Stimulated activated CD8-positive, alpha-beta memory T cell treated with anti-CD3 and anti-CD28 coated beads, Interleukin-4, amount 100 ng/mL, for 24 hours (primary cell): ENCODE measurements at places on chromosomes 5 and 9.

- DNase-seq, result no peak
These were observed 126.7 kb upstream of the SLCO6A1 start for GRCh38 chr5:102625468-102625867.

- no peak for DNase-seq
These were observed 2.2 kb upstream of the GNPDA1 start for GRCh38 chr5:142014911-142015584.

DNA sequence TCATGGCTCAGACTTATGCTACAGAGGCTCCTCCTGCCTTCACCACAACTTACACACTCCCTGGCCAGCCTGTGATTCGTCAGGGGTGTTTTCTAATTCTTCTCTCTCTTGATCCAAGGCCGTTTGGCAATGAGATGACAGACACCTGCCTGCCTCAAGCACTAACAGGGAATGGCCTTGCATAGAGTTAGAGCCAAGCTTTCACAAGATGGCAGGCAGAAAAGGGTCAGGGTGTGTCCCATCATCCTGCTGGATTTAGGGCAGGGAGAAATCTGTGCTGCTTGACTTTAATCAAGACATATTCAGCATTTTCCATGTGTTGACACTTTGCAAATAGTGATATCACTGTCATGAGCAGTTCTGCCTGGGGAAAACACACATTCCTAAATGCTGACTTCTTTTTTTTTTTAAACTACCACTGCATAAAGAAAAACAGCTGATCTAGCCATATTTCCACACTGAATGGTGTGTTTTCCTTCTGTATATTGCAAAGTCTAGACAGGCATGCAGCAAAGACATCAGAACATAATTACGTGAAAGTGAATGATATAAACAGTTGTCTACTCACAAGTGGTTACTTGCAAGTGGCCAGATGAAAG lies 95.0 kb upstream of the SLC25A48 start:
- no peak for DNase-seq

GRCh38 chr5:155833287-155833686 lies 493.7 kb upstream of the SGCD start:
- no peak for DNase-seq

- DNase-seq, result no peak
These were observed 423.3 kb downstream of the TLE1 start for GRCh38 chr9:81266086-81266485.
